ENCODE measurements at places on chromosomes 7 and 10. TPM values are rescaled to one million over a fixed set of nuclear protein-coding genes. Genes with fewer than 3 reads are reported as not detected.

GRCh38 chr7:6266699-6267098 lies 5.7 kb downstream of the CYTH3 start:
- no peak for DNase-seq

DNA sequence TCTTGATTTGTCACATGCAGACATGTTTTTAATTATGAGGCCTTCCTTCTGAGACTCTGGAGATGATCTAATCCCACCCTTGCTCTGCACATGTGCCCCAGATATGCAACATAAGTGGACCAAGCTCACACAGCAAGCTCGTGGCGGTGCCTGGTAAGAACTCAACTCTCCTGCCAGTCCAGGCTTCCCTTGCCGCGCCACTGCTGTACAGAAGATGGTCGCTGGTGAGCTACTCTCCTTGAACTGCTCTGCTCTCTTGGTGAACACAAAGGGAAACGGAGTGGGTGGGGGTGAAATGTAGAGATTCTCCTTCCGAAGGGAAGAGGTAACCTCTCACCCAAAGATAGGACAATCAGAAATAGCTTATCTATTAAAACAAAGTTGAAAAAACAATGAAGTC lies 25.7 kb downstream of the MYOF start:
- no peak for DNase-seq

DNA sequence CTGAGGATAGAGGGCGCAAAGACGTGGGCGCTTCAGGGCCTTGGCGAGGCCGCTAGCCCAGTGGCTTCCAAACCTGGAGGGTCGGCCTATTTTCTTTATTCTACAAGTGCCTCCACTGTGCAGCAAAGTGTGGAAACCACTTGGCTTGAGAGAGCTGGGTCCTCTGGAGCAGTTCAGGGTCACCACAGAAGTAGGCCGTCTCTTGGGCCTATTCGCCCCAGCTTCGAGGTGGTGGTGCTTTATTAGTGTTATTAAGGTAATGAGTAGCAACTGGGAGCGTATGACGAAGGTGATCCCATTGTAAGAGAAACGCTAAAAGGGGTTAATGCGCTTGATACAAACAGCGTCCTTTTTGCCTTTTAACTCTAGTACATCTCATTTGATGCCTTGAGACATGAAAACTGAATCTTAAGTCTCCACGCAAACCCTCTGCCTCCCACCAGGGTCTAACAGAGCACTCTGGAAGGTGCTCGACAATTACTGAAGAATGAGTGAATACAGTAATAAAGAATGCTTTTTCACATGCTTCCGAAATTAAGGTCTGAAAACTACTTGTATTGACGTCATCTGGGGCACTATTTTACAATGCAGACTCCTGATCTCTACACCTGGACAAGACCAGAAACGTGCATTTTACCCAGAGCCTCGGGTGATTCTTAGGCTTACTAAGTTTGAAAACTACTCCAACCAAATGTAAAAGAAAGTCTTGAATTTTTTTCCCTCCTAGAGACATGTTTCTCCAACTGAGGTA lies 647 bp upstream of the GSAP start:
- DNase-seq: no peak

GRCh38 chr10:96863922-96864543 lies 31.9 kb downstream of the LCOR start:
- peak; percentile 40 for DNase-seq

- no peak for DNase-seq
These were observed 1.9 kb upstream of the SH2D4B start for GRCh38 chr10:80535671-80536360.

DNA sequence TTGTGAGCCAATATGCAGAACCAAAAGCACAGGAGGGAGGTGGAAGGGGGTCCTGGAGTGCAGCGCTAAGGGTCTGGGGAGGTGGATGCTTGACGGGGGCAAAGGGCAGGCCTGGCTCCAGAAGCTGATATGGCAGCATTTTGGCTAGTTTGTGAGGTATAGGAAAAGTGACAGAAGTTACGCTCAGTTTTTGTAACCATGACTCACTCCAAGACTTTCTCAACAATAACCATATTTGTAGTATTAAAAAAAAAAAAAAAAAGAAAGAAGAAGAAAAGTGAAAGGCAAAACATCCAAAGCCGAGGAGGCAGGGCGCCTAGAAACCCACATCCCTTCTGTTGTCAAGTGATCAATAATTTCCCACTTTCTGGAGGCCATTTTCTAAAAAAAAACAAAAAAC lies 92.3 kb downstream of the RNF216 start:
- DNase-seq: no peak

GRCh38 chr7:129317450-129317849 lies 92.6 kb downstream of the AHCYL2 start:
- no peak for DNase-seq

GRCh38 chr7:74023786-74024185 lies 4.2 kb upstream of the ELN start:
- DNase-seq: no peak

- no peak for DNase-seq
These were observed 94.8 kb upstream of the AFAP1L2 start for GRCh38 chr10:114499116-114499515.

TECPR1 gene
- total RNA-seq: 16.8 TPM

DNA sequence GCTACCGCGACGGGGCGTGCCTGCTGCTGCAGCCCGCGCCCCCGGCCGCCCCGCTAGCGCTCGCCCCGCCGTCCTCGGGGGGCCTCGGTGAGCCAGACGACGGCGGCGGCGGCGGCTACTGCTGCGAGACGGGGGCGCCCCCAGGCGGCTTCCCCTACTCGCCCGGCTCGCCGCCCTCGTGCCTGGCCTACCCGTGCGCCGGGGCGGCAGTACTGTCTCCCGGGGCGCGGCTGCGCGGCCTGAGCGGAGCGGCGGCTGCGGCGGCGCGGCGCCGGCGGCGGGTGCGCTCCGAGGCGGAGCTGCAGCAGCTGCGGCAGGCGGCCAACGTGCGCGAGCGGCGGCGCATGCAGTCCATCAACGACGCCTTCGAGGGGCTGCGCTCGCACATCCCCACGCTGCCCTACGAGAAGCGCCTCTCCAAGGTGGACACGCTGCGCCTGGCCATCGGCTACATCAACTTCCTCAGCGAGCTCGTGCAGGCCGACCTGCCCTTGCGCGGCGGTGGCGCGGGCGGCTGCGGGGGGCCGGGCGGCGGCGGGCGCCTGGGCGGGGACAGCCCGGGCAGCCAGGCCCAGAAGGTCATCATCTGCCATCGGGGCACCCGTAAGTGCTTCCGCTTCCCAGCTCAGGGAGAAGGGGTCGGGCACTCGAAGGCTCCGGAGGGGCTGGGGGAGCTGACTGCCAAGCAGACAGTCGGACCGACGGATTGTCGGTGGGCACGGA lies 761 bp downstream of the PTF1A start:
- no peak for DNase-seq

DNA sequence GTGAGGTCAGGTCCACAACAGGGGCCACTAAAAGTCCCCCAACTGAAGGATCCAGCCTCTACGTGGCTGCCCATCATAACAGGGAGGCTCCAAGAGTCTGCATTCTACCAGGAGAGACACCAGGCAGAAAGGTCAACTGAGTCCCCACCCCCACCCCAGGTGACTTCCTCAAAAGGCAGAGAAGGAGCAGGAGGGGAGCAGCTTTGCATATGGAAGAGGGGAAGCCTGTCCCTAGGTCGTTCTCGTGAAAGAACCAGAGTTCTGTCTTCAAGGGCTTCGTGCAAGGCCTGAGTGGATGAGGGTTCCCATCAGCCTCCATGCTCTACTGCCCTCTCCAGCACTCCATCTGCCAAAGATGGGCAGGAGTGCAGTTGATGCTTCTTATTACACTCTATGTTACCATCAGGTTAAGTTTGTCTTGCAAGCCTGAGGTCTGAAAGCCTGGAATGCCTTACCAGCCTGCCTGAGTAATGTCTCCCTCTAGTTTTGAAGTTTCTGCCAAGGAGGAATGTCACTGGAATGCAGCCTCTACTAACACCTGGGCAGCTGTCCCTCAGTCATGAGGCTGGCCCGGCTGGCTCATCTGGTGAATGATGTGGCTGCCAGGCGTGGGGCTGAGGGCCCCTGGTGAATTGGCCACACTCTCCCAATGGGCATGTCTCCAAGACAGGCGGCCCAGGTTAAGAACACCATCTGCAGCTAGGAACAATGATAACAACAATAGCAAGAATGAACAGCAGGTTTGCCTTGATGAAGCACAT lies 54.3 kb upstream of the SMNDC1 start:
- DNase-seq: no peak

GRCh38 chr10:75234683-75235374 lies 928 bp downstream of the COMTD1 start:
- DNase-seq: no peak

- DNase-seq: no peak
These were observed 63.9 kb upstream of the PDGFA start for GRCh38 chr7:583410-584121.

DNA sequence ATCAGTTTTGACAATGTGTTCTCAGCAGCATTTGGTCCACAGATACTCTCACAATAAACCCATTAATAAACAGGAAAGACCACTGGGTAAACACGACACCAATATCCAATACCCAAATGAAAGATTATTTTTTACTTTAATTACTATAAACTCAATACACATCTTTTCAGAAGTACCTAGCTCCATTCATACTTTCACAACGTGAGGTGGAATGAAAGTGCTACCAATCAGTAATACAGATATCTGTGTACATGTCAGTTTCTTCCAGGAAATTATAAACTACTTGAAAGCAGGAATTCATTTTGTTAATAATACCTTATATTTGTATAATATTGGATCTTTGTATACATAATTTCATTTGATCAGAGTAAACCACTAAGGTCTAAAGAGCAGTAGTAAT lies 11.9 kb downstream of the CDK6 start:
- no peak for DNase-seq

- no peak for DNase-seq
These were observed 62.3 kb upstream of the FAM133B start for GRCh38 chr7:92652536-92652935.

GRCh38 chr7:70775570-70776156 lies 356.3 kb upstream of the GALNT17 start:
- peak; percentile 40 for DNase-seq

DNA sequence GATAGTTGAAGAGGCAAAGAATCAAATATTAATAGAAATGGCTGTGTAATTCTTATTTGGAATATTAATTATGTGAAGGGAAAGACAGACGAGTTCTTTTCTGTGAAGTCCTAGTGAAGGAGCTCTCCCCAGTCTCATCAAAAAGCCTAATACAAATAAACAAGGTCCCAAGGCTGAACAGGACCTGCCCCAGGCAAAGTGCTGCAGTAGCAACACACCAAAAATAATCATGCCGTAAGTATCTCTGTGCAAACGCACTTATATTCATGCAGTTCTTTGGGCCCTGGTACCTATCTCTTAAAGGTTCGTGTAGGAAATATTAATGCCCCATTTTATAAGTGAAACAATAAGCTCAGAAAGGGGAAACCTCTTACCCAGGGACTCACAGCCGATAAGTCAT lies 12.2 kb upstream of the CHST15 start:
- DNase-seq: no peak

CHRM2 gene
- not detected for total RNA-seq

GRCh38 chr10:108060246-108060645 lies 895.7 kb upstream of the SORCS1 start:
- no peak for DNase-seq

SRGN gene
- total RNA-seq: 658 TPM

GRCh38 chr7:148286150-148286549 lies 304.4 kb upstream of the C7orf33 start:
- DNase-seq: no peak

- no peak for DNase-seq
These were observed 1135.4 kb downstream of the XPNPEP1 start for GRCh38 chr10:108787932-108788331.

DNA sequence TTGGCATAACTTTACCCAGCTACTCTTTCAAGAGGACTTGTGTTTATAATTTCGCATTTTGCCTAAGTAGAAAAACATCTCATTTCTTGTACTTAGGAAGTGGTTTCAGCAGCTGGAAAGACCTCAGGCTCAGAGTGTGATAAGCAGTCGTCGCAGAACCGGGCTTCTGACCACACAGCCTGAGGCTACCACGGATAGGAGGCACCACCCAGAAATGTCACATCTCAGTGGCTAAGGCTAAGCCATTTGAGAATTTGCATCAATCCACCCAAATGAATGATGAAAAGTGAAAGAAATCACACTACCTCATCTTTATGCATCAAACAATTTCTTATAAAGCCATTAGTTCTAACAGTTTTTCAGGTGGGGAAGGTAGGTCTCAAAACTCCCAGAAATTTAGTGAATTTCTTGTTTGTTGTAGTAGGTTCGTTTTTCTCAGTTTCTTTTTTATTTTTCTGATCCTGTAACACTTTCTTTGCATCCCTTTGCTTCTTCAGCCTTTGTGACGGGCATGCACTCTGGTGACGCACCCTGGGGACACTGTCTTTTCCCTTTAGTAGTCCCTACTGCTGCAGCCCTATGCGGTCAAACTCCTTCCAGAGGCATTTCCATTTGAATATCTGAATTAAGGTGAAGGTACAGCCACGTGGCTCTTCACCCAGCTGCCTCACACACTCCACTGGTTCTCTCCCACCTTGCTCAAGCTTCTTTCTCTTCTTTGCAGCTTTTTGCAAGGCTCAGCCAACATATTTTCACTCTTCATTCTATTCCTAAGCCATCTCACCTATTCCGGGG lies 68.5 kb downstream of the MAP3K8 start:
- no peak for DNase-seq

DNA sequence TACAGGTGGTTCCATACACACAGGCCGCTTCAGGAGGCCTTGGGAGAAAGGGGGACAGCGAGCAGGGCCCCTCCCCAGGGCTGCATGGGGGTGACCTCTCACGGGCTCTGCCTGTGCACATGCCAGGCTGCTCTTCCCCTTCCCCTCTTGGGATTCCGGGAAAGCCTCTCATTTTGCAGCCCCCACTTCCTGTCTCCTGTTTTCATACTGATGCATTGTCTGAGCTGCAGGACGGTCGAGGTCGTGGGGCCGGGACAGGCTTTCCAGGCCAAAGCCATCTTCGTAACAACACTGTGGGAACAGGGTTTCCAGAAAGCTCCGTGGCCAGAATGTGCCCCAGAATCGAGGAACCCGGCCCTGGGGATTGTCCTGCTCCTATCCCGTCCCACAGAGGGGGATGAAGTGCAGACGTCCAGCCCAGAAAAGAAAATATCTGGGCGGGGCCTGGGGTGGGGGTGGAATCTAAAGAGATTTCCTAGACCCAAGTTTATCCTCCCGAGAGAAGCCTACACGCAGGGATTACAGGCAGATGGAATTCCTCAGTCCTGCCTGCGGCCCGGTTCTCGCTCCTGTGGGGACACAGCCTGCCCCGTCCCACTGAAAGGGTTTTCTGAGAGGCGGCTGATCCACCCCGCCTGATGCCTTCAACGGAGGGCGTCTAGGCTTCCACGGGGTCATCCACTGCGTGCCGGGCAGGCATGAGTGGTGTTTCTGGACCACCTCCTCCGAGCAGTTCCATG lies 29.5 kb upstream of the DNAAF5 start:
- no peak for DNase-seq

GRCh38 chr7:151244196-151244840 lies 4.2 kb downstream of the SMARCD3 start:
- DNase-seq: peak; percentile 15

GRCh38 chr7:91427051-91427450 lies 162.8 kb downstream of the FZD1 start:
- DNase-seq: no peak

OR2A5 gene
- not detected for total RNA-seq
